Naive thymus-derived CD4-positive, alpha-beta T cell (primary cell): ENCODE measurements at places on chromosomes 1 and 21.

- H3K27me3 ChIP-seq: no peaks in the 10 kb centered on the region
- no peaks in the 10 kb centered on the region for H3K36me3 ChIP-seq
- DNase-seq: no peak
Measured at GRCh38 chr1:42586016-42586415, 72.2 kb upstream of the PPIH start.

GRCh38 chr1:180563026-180563827 is 4.5 kb downstream of the OVAAL start:
- no peak for DNase-seq
- no peak overlapping the region for H3K27ac ChIP-seq
- no peaks in the 10 kb centered on the region for H3K4me1 ChIP-seq
- H3K36me3 ChIP-seq: no peaks in the 10 kb centered on the region
- H3K27me3 ChIP-seq: no peaks in the 10 kb centered on the region

GRCh38 chr1:101846820-101847219 is 149.9 kb downstream of the OLFM3 start:
- H3K27me3 ChIP-seq: no peaks in the 10 kb centered on the region
- no peak overlapping the region for H3K27ac ChIP-seq
- no peak overlapping the region for H3K4me3 ChIP-seq
- H3K36me3 ChIP-seq: no peaks in the 10 kb centered on the region

DNA sequence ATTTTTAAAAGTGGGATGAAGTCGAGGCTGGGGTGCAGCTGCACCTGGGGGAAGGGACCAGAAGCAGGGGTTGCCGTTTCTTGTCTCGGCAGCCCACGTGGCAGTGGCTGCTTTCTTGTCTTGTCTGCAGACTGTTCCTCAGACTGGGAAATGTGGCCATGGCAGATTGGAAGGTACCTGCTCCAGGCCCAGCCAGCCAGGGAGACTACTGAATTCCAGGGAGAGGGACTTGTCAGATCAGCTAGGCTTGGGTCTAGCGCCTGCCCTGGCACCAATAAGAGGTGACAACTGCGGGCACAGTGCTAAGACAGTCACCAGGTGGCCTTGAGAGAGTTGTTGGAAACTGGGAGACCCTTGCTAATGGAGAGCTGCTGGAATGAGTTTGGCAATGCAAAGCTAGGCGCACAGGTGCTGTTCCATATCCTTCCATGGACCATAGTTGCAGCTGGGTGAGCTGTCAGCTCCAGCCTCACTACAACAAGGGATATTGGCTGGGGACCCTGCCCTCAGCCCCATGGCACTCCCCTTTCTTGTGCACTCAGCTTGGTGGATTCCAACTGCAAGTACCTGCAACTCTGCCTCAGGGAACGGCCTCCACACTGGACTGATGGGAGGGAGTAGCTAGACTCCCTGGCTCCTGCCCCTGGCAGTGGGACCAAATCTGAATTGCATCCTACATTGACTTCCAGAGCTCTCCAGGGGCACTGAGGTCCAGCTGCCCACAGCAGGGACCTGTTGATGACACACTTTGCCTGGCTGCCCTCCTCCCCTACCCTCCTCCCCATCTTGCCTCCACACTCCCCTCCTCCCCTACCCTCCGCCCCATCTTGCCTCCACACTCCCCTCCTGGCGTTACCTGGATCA is 9.9 kb upstream of the IL22RA1 start:
- H3K27me3 ChIP-seq: no peaks in the 10 kb centered on the region
- no peak overlapping the region for H3K27ac ChIP-seq
- H3K36me3 ChIP-seq: no peaks in the 10 kb centered on the region

DNA sequence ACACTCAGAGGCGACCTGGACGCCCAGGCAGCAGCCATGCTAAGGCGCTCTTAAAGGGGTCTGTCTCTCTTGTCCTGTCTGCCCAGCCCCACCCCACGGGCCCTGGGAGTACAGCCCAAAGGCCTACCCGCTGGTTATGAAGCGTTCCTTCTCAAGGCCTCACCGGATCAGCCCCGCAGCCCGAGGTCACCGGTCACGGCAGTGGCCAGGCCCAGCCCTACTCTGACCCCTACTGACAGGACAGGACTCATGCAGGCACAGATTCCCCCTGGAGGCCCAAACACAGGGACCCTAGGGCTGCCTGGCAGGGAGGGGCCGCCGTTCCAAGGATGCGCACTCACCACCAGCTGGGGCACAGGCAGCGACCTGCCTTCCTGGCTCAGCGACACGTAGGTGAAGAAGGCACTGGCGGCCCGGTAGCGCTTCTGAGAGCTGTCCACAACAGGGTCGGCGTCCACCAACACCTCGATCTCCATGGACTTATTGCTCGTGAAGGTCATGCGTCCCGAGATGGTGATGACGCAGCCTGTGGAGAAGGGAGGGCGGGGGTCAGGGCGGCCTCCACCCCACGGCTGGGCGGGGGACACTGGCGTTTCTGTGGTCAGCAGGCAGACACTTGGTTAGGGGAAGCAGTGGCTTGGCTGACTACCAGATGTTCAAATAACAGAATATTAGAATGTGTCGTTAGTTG is 20.0 kb upstream of the GPR153 start:
- H3K4me1 ChIP-seq: no peaks in the 10 kb centered on the region
- no peaks in the 10 kb centered on the region for H3K27me3 ChIP-seq
- DNase-seq: no peak
- no peaks in the 10 kb centered on the region for H3K36me3 ChIP-seq

DNA sequence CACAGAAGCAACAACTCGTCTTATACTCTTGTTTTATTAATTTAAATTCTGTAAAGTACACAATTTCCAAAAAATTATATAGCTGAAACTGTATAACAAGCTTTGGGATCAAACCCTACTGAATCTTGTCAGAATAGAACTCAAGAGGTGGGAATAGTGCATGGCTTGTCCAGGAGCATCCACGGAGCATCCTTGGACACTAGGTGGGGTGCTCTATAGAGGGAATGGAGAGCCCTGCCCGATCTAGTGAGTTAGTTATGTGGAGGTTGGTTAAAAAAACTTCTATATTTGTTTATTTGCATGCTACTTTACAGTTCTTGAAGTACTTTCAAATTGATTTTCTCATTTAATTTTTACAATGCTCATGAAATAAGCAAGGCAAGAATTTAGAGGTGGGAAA is 28.3 kb downstream of the ROR1 start:
- no peaks in the 10 kb centered on the region for H3K36me3 ChIP-seq
- H3K27ac ChIP-seq: no peak overlapping the region
- no peak overlapping the region for H3K4me3 ChIP-seq
- no peak for DNase-seq
- no peaks in the 10 kb centered on the region for H3K27me3 ChIP-seq

DNA sequence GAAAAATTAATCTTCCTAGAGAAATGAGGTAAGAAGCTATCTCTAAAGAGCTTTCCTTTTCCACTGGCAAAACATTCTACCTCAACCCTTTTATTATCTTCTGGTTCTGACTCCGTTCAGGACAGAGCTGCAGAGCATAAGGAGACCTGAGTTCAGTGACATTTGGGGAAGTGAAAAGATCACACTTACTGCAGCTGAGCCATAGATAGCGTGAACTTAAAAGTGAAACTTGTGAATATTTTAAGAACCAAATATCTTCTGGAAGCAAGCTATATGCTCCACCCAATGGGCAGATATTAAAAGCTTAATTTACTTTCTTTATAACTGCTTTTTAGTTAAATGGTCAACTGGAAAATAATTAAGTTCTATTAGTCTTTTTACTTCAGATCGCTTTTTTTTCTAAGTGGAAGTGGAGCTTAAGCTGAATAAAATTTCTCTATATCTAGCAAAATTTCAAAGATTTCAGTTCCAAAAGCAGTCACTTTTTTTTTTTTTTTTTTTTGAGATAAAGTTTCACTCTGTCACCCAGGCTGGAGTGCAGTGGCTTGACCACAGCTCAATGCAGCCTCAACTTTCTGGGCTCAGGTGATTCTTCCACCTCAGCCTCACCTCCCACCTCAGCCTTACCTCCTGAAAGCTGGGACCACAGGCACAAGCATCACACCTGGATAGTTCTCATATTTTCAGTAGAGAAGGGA is 11.9 kb downstream of the PTPN22 start:
- no peak for DNase-seq
- no peak overlapping the region for H3K27ac ChIP-seq
- H3K27me3 ChIP-seq: no peaks in the 10 kb centered on the region
- H3K4me1 ChIP-seq: peaks cover 25% of the 10 kb centered on the region

- H3K4me1 ChIP-seq: peaks cover 5% of the 10 kb centered on the region
- peak overlapping the region; percentile 1 for H3K4me3 ChIP-seq
- H3K27me3 ChIP-seq: no peaks in the 10 kb centered on the region
- peak; percentile 42 for DNase-seq
Measured at GRCh38 chr21:25457411-25457810, 149.9 kb downstream of the MRPL39 start.

DNA sequence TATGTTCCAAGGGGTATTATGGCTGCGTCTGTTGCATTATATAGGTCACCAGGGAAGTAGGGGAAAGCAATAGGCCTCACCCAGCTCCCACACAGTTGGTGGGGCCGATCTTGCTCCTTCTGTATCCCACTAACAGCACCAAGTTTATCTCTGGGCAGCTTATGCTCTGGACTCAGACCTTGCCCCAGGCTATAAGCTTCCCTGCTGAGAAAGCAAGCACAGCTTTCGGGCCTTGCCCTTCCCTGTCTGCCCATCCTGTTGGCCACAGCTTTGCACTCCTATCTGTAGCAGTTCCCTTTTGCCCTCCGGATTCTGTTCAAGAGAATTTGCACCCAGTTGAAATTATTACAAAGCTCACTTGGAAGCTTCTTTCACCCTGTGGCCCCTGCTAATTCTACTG is 12.9 kb downstream of the KCNE1 start:
- H3K4me1 ChIP-seq: no peaks in the 10 kb centered on the region

DNA sequence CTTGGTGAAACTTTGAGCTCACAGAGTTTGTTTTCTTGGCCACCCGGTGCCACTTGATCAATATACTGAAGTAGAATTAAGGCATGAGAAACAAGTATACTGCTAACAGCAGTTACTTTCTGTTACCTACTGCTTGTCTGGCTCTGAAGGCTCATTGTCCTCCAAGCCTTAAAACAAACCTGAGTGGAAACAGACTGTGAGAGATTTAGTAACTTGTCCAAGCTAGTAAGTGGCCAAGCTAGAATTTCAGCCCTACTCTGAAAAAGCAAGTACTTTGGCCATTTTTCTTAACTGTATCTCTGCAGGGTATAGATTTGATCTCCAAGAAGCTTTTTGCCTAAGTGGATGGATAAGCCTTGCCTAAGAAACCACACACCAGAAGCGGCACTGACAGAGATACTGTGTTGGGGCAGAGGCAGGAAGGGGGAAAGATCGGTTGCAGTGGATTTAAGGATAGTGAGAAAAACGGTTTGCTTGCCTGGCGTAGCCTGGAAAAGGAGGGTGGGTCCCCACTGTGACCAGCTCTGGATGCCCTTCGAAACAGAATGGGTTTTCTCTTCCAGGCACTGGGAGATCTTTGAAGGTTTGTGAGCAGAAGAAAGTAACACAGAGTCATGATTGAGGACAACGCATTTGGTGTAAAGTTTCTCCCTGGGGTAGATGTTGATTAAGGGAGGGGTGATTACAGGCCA is 2.1 kb upstream of the MACO1 start:
- H3K36me3 ChIP-seq: no peaks in the 10 kb centered on the region
- no peak for DNase-seq
- no peak overlapping the region for H3K27ac ChIP-seq
- H3K4me3 ChIP-seq: no peak overlapping the region
- H3K4me1 ChIP-seq: peaks cover 15% of the 10 kb centered on the region

- H3K27ac ChIP-seq: no peak overlapping the region
- no peak overlapping the region for H3K4me3 ChIP-seq
- no peaks in the 10 kb centered on the region for H3K4me1 ChIP-seq
Measured at GRCh38 chr1:157004327-157004726, 41.2 kb downstream of the ARHGEF11 start.

DNA sequence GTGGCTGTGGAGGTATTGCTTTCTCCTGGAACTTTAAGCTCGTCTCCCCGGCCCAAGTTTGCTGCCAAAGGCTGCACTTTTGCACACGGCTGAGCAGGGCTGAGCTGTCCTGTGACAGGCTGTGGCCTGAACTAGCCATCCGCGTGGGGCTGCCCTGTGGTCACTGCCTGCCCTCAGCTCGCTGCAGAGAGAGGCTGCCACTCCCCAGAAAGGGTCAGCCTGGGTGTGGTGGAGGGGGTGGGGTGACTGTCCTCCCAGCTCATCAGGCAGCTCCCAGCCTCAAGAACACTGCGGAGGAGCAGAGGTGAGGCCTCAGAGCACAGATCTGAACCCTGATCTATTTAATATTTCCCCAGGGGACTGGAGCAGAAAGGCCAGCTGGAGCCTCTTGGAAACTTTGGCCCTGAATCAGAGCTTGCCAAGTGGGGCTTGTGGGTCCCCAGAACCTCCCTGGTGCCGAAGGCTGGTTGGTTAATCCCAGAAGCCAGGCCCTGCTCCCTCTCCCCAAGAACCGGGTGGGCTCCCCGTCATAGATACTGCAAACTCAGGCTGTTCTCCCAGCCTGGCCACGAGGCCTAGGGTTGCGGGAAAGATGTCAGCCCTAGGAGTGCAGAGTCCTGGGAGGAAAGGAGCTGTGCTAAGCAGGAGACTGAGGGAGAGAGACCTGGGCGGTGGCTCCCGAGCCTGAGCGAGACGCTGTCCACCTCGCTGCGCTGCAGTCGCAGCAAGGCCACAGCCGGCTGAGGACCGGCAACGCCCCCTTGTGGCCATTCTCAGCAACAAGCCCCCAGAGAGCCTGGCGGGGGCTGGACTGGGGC is 125.1 kb upstream of the IPO9 start:
- H3K27ac ChIP-seq: no peak overlapping the region
- peaks cover 3% of the 10 kb centered on the region for H3K27me3 ChIP-seq
- peak; percentile 42 for DNase-seq
- no peaks in the 10 kb centered on the region for H3K36me3 ChIP-seq
- H3K4me3 ChIP-seq: no peak overlapping the region

DNA sequence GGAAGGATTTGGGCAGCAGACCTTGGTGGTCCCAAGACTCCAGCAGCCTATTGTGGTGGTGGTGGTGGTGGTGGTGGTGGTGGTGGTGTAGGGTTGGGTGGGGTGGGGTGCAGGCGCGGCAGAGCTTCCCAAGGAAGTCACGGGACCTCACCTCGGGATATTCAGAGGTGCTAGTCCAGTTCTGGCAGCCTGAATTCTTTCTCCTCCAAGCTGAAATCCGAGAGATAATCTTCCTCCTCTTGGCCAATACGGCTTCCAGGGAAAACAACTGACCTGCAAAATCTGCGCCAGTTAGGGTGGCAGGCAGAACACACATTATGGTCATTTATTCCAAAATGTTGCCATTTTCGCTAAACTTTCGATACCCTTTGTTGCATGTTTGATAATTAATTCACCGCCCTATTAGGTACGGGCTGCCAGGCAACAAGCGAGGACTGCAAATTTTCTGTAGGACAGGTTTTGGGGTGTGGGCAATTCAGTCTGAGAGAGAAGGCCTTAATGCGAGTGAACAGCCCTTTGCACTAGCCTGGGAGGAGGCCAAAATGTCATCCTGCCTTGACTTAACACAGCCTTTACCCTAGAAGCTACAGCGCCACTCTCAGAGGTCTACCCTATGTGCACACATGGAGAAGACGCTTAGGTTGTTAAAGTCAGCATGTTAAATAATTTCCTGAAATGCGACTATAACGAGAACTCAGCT is 33.2 kb upstream of the BSDC1 start:
- no peak overlapping the region for H3K4me3 ChIP-seq
- DNase-seq: no peak
- no peaks in the 10 kb centered on the region for H3K36me3 ChIP-seq
- no peak overlapping the region for H3K27ac ChIP-seq
- H3K4me1 ChIP-seq: no peaks in the 10 kb centered on the region

GRCh38 chr21:29228306-29228705 is 70.4 kb upstream of the BACH1 start:
- H3K4me1 ChIP-seq: no peaks in the 10 kb centered on the region
- no peak for DNase-seq
- no peak overlapping the region for H3K27ac ChIP-seq
- H3K27me3 ChIP-seq: no peaks in the 10 kb centered on the region
- H3K36me3 ChIP-seq: no peaks in the 10 kb centered on the region
- H3K4me3 ChIP-seq: no peak overlapping the region
